OCI-M1 (cell line): ENCODE measurements at places on chromosomes 13 and 19.

GRCh38 chr19:38402623-38402966 lies 298 bp upstream of the FAM98C start:
- DNase-seq, result no peak

- no peak for DNase-seq
Observed at GRCh38 chr19:7730286-7731217, 1.4 kb downstream of the CLEC4G start.

- DNase-seq, result no peak
Observed at GRCh38 chr13:111948281-111948680, 118.7 kb upstream of the SOX1 start.

GRCh38 chr13:34019870-34020269 lies 201.9 kb downstream of the RFC3 start:
- no peak for DNase-seq

GRCh38 chr19:31497709-31498108 lies 148.5 kb upstream of the TSHZ3 start:
- no peak for DNase-seq

- DNase-seq, result no peak
Observed at GRCh38 chr13:23458989-23459388, 25.5 kb upstream of the SACS start.

DNA sequence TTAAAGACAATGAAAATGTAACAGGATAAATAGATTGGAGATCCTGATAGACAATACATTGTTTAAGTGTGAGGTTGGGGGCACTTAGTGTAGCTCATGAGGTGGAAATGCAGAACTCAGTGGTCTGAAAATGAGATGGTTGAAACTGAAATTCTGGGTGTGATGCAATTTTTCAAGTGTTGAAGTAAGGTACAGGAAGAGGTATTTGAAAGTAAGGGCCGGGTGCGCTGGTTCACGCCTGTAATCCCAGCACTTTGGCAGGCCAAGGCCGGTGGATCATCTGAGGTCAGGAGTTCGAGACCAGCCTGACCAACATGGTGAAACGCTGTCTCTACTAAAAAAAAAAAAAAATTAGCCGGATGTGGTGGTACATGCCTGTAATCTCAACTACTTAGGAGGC lies 113.0 kb downstream of the UFM1 start:
- DNase-seq, result no peak

- DNase-seq, result no peak
Observed at GRCh38 chr19:47691090-47691489, 22.1 kb upstream of the EHD2 start.

- DNase-seq, result no peak
Observed at GRCh38 chr13:24893863-24894262, 129.9 kb downstream of the RNF17 start.

DNA sequence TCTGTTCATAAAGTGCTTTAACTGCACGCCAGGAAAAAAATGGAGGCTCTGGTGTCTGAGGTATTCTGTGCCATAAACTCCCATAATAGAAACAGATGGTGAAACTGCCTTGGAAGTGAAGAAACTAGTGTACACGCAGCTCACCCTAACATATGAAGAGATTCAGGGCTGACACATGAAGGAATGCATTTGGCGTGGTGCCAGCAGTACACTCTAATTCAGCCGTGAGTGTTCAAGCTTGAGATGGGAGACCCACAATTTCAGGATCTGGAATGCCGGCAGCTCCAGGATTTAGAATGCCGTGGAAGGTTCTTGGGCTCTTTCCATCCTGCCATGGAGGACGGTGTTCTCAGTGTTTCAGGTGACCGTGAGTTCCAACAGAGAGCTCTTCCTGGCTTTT lies 478.4 kb downstream of the TSHZ3 start:
- DNase-seq, result no peak

GRCh38 chr19:50994129-50994528 lies 7.3 kb downstream of the KLK8 start:
- DNase-seq, result peak; percentile 42

- peak; percentile 84 for DNase-seq
Observed at GRCh38 chr19:35549174-35549788, 3.9 kb downstream of the TMEM147 start.

GRCh38 chr13:36344886-36345437 lies 1.2 kb downstream of the SPART start:
- DNase-seq, result peak; percentile 86

- DNase-seq, result peak; percentile 80
Observed at GRCh38 chr13:50080203-50080910, 65.1 kb downstream of the KCNRG start.

- peak; percentile 23 for DNase-seq
Observed at GRCh38 chr13:62510906-62511655, 1095.4 kb upstream of the PCDH20 start.

- no peak for DNase-seq
Observed at GRCh38 chr19:48292798-48293197, 22.9 kb downstream of the ZNF114 start.

- DNase-seq, result peak; percentile 34
Observed at GRCh38 chr19:57620673-57621348, 6.8 kb downstream of the ZNF134 start.

DNA sequence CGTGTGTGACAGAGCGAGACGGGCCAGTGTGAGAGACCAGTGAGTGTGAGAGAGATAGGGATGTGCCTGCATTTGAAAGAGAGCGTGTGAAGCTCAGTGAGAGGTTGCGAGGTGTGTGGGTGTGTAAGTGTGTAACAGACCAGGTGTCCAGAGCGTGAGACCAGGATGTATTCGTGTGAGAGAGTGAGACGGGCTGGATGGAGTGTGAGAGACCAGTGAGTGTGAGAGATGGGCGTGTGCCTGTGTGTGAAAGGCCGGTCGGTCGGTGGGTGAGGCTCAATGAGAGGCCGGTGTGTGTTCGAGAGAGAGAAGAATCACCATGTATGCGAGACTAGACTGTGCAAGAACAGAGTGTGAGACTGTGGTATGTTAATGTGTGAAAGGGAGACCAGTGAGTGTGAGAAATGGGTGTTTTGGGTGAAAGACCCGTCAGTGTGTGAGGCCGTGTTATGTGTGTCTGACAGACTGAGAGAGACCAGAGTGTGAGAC lies 679 bp downstream of the ZNF471 start:
- no peak for DNase-seq

DNA sequence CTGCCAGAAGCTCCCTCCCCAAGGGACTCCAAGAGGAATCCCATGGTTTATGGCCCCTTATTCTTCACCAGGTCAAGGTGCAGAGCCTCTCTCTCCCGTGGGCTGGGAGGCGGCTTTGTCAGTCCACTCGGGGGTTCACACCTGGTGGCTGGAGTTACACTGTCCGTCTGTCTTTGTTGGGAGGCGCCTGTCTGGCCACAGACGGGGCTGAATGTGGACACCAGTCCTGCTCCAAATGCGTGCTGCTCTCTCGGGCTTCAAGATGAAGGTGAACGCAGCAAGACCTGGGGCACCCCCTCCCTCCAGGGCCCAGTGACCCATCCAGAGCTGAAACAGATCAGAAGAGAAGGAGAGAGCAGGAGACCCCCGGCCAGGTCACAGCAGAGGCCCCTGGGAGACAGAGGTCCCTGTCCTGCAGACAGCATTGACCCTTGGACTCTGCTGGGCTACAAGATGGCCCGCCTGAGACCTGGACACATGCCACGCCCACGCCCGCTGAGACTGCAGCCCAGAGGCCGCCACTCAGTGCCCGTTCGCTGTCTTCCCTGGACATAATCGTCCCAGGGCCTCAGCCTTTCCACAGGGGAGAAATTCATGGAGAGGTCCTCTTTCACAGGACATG lies 29.9 kb upstream of the TUBGCP3 start:
- no peak for DNase-seq

- DNase-seq, result no peak
Observed at GRCh38 chr13:99986741-99987140, 5.2 kb downstream of the ZIC2 start.

DNA sequence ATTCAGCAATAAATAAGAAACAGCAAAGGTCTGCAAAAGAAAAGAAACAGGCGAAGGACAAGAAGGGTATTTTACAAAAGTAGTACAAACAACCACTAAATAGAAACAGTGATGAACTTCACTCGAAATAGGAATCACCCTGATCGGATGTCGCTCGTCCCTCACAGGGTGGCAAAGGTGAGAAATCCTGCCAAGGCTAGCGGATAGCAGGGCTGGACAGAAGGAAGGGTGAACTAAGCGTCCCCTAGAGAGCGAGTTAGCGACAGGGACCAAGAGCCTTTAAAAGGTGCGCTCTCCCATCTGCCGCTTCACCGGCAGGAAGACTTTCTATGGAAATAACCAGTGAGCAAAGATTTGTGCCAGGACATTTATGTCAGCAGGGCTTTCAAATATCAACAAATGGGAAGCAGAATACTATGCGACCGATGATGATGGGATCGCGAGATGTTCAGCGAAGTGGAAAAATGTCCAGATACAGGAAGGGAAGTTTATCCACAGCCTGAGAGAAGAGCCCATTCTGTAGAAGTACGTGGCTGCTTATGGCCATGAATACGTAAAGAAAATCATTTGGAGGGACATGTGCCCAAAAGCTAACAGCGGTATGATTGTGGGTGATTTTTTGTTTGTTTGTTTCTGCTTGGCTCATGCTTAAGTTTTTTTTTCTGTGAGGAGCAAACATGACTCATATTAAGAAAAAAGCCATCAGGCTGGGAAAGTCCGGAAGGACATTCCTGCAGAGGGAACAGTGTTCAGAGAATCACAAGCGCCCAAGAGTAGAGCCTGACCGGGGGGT lies 18.9 kb downstream of the ELAVL1 start:
- no peak for DNase-seq

GRCh38 chr13:59979589-59979988 lies 184.1 kb downstream of the DIAPH3 start:
- no peak for DNase-seq

DNA sequence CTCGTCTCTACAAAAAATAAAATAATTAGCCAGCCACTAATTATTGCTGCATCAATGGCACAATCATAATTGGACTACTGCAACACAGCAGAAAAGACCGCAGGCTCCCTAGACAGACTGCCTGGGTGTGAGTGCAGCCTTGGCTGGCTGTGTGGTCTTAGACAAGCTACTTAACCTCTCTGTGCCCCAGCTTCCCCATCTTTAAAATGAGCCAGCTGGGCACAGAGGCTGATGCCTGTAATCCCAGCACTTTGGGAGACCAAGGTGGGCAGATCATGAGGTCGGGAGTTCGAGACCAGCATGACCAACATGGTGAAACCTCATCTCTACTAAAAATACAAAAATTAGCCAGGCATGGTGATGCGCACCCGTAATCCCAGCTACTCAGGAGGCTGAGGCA lies 19.0 kb downstream of the TEX101 start:
- no peak for DNase-seq

GRCh38 chr13:76886292-76887075 lies at the start of gene KCTD12:
Gene KCTD12 (minus strand): TSS chr13:76886405. CDS start chr13:76886148, 257 bp downstream.
- peak; percentile 72 for DNase-seq

- DNase-seq, result no peak
Observed at GRCh38 chr19:48673436-48674100, 751 bp upstream of the NTN5 start.

DNA sequence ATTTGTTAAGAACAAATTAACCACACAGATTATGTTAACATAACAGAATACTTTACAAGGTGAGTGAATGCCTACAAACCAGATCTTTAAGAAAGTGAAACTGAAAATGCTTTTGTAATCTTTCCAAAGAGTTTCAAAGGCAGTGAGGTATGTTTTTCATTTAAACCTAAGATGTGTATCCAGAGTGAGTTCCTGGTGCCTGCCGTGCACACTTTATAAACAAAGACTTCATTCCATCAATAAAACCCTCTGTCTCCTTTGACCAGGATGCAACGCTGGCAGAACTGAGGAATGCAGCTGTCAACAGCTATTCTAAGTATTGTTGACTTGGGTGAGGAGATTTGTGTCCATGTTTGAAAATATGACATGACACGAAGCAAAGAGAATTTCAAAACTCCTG lies 344.6 kb downstream of the DNAJC15 start:
- DNase-seq, result peak; percentile 61

- DNase-seq, result no peak
Observed at GRCh38 chr13:95642028-95642621, 2.4 kb downstream of the DZIP1 start.

GRCh38 chr13:49082653-49083536 lies 107.2 kb downstream of the FNDC3A start:
- DNase-seq, result no peak

GRCh38 chr13:32947411-32948276 lies 68.6 kb upstream of the KL start:
- no peak for DNase-seq

- peak; percentile 43 for DNase-seq
Observed at GRCh38 chr19:21519488-21519887, 14.1 kb downstream of the ZNF429 start.

- DNase-seq, result no peak
Observed at GRCh38 chr19:39030854-39031367, 1.4 kb downstream of the FBXO27 start.

- DNase-seq, result no peak
Observed at GRCh38 chr13:101493541-101493940, 41.1 kb downstream of the ITGBL1 start.

DNA sequence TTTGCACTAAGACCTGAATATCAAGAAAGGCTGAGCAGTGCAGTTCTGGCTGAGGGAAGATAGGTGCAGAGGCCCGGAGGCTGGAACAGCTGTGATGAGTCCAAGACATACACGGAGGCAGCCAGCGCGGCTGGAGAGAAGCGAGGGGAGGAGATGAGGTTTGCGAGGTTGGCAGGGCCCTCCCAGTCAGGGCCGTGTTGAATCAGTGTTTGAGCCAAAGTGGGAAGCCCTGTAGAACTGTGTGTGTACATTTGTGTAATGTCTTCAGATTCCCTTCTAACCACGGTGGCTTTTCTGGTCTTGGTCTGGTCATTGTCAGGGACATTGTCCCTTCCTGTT lies 34.9 kb downstream of the PAK4 start:
- no peak for DNase-seq

- DNase-seq, result no peak
Observed at GRCh38 chr19:31317093-31317492, 32.1 kb downstream of the TSHZ3 start.

DNA sequence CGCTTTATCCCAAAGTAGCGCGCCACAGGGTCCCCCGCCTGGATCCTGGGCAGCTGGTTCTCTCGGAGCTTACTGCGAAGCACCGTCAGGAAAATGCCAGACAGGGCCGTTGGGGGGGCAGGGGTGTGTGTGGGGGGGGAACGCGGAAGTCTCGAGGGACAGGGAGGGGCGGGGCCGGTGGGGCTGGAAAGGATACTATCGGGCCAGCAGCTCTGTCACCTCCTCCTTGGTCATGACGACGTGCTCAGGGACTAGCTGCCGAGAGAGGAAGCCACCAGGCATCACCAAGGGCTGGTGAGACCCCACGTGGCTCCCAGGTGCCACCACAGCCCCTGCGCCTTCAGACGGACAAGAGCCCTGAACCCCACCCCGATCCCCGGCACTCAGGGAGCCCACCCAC lies 5.3 kb downstream of the POLR2E start:
- DNase-seq, result no peak
